ENCODE measurements at places on chromosomes 6 and 20.
A peak's percentile ranks its signal among the peaks of the same experiment; 100 is the strongest.

- no peak for DNase-seq
Observed at GRCh38 chr6:164130151-164130550, 715.6 kb downstream of the QKI start.

DNA sequence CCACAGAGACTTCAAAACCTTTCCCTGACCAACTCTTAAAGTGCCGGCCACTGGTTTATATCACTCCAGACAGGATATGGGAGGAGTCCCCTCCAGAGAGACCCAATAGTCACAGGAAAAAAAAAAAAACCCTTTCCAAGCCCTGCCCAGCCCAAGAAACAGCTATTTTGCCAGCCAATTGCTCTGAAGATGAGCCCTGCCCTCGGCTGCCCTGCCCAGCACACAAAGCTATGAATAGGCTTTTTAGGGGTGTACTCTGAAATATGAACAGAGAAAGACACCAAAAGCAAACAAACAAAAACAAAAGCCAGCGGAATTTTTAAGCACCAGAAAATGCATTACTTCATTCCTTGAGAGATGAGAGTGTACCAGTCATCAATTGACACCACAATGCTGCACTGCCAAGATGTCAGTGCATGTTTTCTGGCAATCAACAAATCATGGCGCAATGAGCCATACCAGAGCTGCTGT is 275.1 kb downstream of the C6orf118 start:
- no peak for DNase-seq

- DNase-seq = peak; percentile 53
Observed at GRCh38 chr6:6003621-6004366, 2.9 kb downstream of the NRN1 start.

DNA sequence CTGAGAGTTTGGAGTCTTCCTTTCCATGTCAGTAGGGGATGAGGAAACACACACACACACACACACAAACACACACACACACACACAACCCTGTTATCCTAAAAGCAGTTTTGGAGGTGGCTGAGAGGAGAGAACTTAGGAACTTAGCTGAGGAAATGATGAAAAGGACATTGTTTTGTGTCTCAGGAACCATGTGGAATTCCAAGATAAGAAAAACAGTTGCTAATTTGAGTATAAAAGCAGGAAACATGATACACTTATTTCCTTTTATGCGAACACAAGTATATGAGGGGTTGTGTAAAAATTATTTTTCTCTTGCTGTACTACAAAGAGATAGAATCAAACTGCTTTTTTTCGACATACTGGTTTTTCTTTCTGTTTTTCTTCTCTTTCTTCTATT is at the start of gene MYCT1:
Gene MYCT1 (plus strand): TSS at position 264 of the 400 bp plus-strand sequence. CDS start 6 bp downstream, at position 270.
- DNase-seq = peak; percentile 14

GRCh38 chr6:56555438-56555872 is 87.2 kb downstream of the DST start:
- no peak for DNase-seq

Measured in left kidney (tissue), 8 donors.